Neural crest cell (in vitro differentiated cells): ENCODE measurements at places on chromosomes 16 and 17.

GRCh38 chr17:81551458-81552243 lies 502 bp downstream of the FAAP100 start:
- DNase-seq: no peak

DNA sequence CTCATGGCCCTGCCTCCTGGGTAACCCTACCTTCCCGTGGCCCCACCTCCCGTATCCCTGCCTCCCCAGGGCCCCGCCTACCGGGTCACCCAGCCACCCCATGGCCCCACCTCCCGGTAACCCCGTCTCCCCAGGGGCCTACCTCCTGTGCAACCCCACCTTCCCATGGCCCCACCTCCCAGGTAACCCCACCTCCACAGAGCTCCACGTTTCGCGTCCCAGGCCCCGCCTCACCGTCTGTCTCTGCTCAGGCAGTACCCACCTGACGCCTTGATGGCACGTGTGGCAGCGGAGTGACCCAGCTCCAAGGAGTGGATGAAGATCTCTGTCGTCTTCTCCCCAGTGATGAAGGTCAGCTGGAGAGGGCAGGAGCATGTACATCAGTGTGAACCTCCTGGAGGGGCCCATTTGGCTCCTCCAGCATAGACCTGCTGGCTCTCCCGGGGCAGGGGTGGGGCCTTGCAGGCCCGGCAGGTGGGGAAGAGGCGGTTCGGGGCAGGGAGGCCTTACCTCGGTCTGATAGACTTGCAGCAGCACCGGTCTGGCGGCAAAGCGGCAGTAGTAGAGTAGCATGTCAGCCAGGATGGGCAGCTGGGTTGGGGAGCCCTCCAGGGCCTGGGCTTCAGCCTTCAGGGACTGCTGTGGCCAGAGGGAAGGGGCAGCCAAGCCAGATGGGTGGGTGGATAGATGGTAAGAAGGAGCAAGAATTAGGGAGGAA lies 18.7 kb upstream of the PIK3R6 start:
- no peak for DNase-seq

DNA sequence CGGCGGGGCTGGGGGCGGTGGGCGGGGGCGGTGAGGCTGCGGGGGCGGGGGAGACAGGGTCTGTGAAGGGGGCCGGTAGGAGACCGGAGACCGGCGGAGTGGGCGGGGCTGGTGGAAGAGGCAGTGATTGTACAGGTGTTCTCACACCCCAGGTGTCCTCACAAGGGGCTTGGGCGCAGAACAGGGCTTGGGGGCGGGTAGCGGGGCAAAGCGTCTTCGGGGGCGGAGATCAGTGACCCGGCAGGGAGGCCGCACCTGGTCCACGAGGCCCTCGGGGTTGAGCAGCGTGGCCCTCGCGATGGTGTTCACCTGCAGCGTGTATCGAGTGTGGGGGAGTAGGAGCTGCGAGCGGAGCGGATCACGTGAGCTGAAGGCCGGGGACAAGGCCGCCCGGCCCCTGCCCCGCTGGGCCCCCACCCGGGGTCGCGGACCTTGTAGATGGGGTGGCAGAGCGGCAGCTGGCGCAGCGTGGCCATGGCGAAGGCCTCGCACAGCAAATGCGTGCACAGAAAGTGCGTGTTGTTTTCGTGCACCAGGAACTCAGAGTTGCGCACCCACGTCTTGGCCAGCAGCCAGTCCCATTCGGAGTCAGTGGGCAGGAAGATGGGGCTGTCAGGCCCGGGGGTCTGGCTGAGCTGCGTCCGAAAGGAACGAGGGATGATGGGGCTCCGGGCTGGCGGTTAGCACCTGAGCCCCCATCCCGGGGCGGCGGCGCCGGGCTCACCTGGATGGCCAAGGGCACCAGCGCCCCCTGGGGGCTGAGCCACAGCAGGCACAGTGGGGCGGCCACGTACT lies 8.5 kb downstream of the ALOXE3 start:
- peak; percentile 50 for DNase-seq

- DNase-seq: no peak
Measured at GRCh38 chr16:13957197-13958078, 37.5 kb downstream of the ERCC4 start.

GRCh38 chr17:38322156-38322779 lies 21.5 kb downstream of the GPR179 start:
- DNase-seq: peak; percentile 74

DNA sequence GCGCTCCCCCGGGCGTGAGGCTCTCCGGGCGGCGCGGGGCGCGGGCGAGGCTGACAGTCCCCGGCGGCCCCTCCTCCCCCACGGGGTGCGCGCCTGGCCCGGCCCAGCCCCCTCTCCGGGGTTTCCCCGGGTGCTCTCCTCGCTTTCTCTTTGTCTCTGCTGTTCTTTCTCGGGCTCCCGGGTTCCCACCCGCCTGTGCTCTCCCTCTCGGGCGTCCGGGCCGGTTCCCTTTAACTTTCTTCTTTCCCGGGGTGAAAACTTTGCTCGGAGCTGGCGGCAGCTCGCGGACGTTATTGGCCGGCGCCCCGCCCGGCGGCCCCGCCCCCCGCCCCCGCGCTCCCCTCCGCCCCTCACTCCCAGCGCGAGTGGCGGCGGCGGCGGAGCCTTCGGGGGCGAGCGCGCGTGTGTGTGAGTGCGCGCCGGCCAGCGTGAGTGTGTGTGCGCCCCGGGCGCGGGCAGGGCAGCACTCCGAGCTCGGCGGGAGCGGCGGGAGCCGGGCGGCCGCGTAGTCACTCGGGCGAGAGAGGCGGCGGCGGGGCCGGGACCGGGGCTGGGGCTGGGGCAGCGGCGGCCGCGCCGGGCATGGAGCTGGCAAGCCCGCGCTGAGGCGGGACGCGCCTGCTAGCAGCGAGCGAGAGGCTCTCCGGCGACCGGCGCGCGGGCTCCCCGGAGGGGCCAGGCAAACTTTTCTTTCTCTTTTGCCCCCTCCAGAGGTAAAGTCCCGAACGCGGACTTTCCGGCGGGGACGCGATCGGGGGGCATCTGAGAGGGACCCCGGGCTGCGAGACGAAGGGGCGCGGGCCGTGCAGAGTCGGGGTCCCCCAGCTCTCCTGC lies at the start of gene NTN1:
Gene NTN1 (plus strand): TSS at position 353 of the 834 bp plus-strand sequence. CDS start 864 bp downstream, outside the sequence.
- peak; percentile 51 for DNase-seq
